ENCODE measurements at places on chromosomes 7 and 10.

DNA sequence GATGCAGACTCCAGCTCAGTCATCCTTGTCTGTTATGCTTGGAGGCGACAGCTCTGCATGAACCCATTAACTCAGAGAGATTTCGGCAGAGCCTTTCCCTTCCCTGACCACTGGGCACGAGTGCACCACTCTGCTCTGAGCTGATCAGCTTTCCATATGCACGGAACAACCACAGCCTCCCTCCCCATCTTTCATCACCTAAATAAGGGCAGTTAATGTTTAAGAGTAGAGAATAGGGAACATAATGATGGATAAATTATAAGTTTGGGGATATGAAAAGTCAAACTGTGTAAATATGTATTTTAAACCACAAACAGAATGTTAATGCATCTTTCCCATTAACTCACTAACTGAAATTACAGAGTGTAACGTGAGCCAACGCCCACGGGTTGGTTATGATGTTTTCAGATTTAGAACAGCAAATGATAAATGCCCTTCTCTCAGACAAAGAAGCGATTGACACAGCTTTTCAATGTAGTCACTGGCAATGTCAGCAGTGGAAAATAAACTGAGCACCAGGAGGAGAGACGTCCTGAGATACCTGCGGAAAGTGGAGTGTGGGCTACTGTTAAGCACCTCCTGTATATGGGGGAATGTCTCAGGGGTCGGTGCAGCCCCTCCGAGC is 658.2 kb downstream of the LRMDA start:
- no peak for DNase-seq

GRCh38 chr7:140540136-140540777 is 61.0 kb upstream of the MKRN1 start:
- DNase-seq = no peak

DNA sequence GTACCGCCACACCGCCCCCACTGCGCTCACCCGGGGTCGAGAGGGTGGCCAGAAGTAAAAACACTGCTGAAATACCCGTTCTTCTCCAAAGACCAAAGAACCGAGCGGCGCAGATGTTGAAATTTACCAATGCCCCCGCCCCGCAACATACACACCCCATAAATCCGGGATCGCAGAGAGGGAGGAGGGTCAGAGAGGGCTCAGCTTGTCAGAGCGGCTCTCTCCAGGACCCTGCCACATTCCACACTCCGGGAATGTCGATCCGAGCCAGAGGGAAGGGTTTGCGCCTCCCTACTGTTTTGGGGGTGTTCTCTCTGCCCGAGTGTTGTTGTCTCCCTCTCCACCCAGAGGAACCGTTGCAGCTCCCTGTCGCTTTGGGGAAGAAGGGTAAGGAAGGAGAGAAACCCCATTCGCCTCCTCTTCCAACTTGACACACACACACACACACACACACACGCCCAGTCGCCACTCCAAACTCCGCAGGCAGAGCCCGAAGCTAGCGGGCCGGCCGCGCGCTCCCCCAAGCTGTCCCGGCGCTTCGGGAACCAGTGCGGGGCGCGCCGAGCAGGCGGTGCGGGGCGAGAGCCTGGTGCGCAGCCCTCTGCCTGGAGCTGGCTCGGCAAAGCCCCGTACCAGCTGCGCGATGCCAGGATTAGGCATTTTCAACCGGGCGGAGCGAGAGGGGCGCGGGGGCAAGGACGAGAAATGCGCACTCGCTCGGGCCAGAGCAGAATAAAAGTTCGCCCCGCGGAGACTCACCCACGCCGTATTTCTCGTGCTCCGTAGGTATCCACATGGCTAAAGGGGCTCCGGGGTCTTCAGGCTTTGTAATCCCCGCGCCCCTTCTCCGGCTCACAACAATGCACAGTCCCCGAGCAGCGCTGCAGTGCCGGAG is 609 bp downstream of the DOCK4 start:
- peak; percentile 70 for DNase-seq

- DNase-seq = peak; percentile 75
Observed at GRCh38 chr7:91383053-91383904, 119.0 kb downstream of the FZD1 start.

- no peak for DNase-seq
Observed at GRCh38 chr10:32239769-32240168, 107.2 kb downstream of the EPC1 start.

GRCh38 chr10:76811430-76811829 is 826.2 kb downstream of the KCNMA1 start:
- DNase-seq = no peak

GRCh38 chr10:58362027-58362789 is 23.0 kb upstream of the TFAM start:
- DNase-seq = no peak

GRCh38 chr7:18693406-18693805 is 197.9 kb downstream of the HDAC9 start:
- DNase-seq = peak; percentile 74

GRCh38 chr7:36475381-36475780 is 85.7 kb downstream of the ANLN start:
- no peak for DNase-seq

DNA sequence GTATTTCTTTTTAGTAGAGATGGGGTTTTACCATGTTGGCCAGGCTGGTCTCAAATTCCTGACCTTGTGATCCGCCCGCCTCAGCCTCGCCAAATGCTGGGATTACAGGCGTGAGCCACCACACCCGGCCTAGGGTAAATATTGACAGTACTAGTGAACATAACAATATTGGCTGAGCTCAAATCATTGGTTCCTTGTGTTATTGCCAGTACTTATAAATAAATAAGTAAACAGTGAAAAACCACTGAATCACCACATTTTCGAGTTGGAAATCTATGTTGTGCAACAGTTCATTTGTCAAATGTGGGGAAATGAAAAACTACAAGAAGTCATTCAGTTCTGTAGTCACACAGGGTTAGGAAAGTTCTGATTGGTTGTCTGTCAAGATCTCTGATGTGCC is 15.8 kb downstream of the RPP30 start:
- DNase-seq = no peak

GRCh38 chr7:34463830-34464229 is 194.2 kb upstream of the NPSR1 start:
- DNase-seq = no peak

DNA sequence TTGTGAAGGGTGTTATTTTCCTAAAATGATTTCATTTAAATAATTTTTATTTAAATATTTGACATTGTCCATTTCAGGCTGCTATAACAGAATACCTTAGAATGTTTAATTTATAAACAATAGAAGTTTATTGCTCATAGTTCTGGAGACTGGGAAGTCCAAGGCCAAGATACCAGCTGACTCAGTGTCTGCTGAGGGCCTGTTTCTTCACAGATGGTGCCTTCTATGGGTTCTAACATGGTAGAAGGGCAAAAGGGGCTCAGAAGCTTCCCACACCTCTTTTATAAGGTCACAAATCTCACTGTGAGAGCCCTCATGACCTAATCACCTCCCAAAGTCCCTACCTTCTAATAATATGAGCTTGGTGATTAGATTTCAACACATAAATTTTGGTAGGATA is 50.7 kb downstream of the MTURN start:
- DNase-seq = no peak

DNA sequence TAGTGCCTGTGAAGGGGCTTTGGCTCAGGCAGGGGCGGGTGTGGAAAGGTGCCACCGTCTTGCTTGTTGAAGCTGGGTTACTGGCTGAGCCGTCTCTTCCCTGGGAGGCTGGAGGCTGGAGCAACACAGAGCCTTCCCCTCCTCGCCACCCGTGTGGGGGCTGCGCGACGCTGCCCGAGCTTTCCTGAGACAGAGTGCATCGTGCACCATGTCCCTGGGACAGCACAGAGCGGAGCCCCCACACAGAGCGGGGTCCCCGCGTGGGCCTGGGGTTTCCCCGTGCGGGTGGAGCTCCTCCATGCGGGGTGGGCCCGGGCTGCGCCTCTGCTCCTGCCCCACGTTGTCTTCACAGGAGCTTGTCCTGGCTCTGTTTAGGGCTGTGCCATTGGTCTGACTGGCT is 69.9 kb downstream of the INPP5A start:
- DNase-seq = no peak

DNA sequence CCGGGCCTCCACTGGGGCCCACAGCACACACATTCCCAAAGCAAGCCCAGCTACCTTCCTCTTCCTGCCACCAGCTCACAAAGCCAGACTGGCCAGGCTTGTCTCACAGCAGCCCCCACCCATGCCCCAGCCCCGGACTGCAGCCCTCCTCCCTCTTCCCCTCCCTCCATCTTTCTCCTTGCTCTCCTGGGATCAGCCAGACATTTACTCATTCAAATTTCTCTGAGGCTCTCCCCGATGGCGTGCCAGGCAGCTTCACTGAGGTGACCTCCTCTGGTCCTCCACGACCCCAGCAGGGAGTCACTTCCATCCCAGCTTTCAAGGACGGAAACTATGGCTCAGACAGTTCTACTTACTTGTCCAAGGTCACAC is 187.5 kb downstream of the GRID1 start:
- DNase-seq = no peak

DNA sequence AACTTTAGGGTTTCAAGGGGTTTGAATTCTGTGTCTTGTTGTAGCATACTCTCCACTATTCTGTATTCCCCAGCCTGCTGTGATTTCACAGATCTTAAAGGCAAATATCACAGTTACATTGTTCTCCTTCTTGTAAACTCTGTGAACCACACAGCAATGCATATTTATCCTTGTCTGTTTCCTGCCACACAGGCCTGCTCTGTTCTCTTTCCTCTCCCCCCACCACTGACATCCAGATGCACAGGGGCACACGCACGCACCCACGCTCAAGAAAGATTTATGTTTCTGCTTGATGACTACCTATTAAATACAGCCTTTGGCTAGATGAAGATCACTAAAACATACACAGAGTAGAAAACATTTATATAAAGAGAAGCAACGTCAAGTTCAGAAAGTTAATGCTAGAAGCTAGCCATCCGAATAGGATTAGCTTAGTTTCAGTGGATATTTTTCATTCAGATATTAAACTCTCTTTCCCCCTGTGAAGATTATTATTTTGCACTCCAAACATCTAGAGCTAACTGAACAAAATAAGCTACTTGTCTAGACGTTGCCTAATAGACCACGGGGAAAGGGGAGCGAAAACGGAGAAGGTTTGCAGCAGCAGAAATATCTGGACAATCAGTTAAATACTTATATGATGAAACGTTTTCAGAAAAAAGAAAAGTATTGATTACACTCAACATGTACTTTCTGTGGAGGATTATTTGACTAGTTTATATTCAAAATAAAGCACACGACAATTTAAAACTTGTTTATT is 193.1 kb upstream of the SEMA3C start:
- no peak for DNase-seq

DNA sequence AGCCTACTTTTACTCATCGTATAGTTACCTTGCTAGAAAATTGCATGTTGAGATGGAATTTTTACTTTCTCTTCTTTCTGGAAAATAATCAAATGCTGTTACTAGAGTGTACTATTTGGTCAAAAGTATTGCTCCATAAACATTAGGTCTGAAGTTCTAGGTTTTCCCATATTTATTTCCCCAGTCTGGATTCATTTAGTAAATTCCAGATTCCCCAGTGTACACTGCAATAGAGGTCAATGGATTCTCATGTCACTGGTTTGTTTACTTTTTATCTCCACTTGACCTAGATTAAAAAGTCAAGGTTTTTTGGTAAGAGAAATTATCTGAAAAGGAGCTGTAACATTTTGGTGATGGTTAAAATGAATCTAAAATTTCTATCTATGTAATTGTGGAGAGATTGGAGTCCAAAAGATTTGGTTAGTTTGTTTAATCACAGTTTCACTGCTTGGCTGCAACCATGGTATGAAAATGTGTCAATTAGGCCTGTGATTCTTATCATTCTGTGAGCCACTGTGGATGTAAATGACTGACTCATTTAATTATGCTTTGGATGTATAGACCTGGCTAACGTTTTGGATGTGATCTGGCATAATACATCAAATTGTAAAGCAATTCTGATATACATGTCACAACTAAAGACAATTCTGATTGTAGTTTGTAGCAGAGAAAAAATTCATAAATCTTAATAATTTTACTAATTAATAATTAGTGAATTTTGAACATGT is 32.7 kb upstream of the STEAP4 start:
- DNase-seq = no peak

- no peak for DNase-seq
Observed at GRCh38 chr10:77593771-77594470, 43.7 kb downstream of the KCNMA1 start.

GRCh38 chr10:104119996-104120395 is 2.0 kb upstream of the SFR1 start:
- DNase-seq = no peak

DNA sequence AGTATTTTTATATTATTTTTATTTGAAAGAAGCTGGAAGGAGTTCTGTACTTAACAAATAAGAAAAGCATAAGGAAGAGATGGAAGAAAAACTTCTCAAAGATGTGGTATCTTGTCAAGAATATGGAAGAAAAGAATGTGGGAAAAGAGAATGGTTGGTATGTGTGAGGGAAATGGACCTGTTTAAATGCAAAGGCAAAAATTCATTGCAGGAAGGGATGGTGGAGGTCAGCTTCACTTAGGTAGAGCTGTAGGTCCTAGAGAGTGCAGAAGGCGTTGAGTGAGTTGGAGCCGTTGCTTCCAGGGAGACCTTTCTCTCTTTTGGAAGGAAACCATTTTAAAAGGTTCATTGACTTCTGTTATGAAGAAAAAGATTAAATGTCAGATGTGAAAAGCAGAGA is 107.3 kb downstream of the EXOC4 start:
- DNase-seq = no peak

DNA sequence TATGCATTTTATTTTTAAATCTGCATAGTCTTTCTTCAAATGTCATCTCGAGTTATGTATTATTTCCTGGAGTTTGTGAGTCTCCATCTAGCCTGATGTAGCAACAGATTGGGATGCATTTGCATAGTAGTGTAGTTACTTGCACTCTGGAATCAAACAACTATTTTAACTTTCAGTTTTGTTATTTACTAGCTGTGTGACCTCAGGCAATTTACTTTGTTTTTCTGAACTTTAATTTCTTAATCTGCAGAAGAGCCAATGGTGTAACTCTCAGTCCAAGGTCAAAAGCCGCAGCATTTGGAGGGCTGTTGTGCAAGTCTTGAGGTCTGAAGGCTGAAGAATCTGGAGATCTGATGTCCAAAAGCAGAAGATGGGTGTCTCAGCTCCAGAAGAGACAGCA is 175.8 kb upstream of the SORCS1 start:
- DNase-seq = no peak

DNA sequence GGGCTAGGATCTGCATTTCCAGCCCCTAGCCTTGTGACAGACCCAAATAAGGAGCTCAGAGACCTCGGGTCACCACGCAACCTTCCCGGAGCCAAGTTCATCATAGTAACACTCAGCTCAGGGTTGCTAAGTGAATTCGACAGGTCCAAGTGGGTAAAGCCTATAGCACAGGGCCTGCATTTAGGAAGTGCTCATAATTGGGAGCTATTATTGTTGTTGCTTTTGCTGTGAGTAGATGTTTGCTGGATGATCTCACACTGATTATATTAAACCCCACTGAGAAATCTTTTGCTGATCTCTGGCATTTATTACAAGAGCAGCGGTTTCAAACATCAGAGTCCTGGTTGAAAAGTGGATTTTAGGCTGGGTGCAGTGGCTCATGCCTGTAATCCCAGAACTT is 20.3 kb upstream of the SAR1A start:
- no peak for DNase-seq

DNA sequence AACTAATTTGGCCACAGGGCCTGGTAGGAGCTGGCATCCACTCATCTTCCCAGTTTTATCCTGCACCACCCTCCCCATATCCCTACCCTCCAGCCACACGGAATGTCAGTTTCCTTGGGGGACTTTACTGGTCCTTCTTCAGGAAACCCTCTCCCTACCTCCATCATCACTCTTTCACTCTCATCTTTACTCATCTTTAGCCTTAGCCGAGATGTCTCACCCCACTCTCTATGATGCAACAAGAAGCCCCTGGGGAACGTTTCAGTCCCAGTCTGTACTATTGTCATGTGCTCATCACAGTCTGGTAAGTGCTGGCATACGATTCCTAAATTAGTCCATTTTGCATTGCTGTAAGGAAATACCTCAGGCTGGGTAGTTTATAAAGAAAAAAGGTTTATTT is 34.9 kb upstream of the TMEM248 start:
- DNase-seq = no peak

All from muscle of back (tissue), 13 donors.